ENCODE measurements at places on chromosomes 11 and 22.

DNA sequence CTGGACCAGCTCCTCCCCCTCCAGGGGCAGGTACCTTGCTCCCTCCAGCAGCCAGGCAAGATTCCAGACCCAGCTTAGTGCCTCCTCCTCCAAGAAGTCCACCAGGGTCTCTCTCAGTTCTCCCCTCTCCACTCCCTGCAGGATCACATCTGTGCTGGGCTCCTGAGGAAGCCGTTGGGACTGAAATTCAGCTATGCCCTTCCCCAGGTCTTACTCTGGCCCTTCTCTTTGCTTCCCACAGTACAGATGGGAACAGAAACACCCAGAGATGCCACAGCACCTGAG lies 14.6 kb downstream of the WNT7B start:
- DNase-seq, result no peak

- no peak for DNase-seq
Observed at GRCh38 chr11:14304601-14305000, 54.4 kb downstream of the RRAS2 start.

DNA sequence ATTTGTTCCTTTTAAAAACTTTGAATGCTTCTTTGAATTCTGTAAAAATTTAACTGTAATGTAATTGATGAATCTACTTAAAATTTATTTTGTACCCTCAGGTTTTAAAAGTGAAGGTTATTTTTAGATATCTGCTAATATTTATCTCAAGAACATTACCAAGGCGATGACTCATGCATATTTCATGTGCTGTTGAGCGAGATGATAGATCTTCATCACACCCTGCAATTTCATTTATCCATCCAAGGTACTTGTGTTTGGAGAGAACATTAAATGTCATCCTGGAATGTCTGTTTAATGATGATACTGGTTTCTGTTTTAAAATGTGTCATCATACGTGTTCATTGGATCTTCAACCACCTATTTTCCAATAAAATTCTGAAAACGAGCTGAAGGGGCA lies 6.7 kb upstream of the OOSP4A start:
- no peak for DNase-seq

- DNase-seq, result no peak
Observed at GRCh38 chr11:128260398-128260797, 327.0 kb downstream of the ETS1 start.

GRCh38 chr11:78031629-78032028 lies 8.6 kb upstream of the KCTD14 start:
- DNase-seq, result no peak

All from fibroblast of the conjunctiva (primary cell).